ENCODE measurements at places on chromosomes 4 and X.

GRCh38 chr4:57094832-57095223 lies 15.4 kb downstream of the IGFBP7 start:
- no peak for DNase-seq

DNA sequence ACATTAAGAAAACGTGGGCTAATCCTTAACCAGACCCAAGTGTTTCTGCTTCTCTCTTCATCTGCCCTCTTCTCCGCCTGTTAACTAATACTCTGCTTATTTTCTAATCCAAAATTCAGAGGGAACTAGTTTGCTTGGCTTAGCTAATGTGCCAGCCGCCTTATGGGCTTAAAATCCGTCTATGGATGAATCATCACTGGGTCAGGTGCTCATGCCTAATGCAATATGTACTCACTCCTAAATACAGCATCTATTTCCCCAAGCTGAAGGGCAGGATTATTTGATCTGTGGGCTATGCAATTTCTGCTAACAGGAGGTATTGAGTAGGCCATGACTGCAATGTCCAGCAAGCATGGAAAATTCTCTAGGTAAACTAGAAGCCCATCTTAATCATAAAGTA lies 12.4 kb downstream of the DYNLT3 start:
- no peak for DNase-seq

DNA sequence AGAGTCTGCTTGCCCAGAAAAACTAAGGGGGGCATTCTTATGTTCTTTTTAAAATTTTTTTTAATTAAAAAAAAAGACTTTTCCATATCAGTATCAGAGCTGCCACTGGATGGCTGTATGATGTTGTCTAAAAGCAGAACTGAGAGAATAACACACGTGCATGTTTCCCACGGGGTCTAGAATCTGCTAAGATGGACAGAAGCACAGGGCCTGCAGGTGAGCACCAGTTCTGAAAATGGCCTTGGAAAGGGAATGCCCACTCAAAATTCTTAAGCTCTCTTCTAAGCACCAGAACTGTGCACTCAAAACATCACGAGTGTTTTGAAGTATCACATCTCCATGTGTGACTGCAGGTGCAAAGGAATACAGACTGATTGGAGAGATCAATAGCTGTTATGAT lies 61.1 kb downstream of the ARAP2 start:
- no peak for DNase-seq

- no peak for DNase-seq
Measured at GRCh38 chr4:28015996-28016395, 1155.4 kb downstream of the STIM2 start.

Measured in DMS79 (cell line).